G401 (cell line): ENCODE measurements at places on chromosomes 7 and 10.

DNA sequence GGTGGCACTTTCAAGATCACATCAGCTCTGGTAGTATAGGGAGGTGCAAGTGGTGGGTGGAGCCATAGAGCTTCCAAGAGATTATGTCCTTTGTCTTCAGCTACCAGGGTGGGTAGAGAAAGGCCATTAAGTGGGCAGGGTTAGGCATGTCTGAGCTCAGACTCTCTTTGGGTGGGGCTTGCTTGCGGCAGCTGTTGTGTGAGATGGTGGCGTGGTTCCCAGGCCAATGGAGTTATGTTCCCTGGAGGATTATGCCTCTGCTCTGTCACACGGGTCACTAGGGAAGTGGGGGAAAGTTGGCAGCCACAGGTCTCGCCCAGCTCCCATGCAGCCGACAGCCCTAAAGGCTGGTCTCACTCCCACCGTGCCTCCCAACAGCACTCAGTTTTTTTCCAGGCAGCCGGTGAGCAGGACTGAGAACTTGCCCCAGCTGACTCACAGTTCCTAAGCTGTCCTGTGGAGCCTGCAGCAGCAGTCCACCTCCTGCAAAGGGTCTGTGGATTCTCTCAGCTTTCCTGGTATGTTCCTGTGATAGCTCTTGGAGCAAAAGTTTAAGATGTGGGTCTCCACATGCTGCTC is 459.0 kb downstream of the SH2D4B start:
- DNase-seq, result no peak

- DNase-seq, result no peak
These were observed 14.6 kb downstream of the PALS2 start for GRCh38 chr7:24587853-24588252.

DNA sequence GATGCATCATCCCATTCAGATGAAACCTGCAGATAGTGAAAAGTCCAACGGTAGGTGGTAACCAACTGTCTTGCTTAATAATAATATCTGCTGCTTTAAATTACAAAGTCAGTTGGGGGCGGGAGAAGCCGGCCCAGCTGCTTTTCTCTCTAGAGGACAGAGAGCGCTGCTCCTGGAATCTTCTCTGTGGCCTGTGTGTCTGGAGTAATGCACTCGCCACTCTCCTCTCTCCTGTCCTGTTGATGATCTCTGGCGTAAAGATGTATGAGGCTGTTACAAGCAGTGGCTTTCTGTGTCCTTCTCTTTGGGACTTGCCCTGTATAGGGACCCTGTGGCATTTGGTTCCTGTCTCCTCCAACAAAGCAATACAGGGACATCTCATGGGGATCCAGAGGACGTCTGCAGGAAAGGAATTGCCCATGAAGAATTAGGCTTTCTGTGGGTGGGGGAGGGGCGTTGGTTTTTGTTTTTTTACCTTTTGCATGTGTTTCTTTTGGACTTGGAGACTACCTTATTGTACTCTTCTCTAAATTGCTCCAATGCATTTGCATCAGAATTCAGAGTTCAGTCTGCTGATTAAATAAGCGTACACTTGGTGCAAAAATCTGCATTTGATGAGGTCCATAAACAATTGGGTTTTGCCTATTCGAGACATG is 231.6 kb downstream of the CELF2 start:
- no peak for DNase-seq

GRCh38 chr10:124175701-124176348 is 82.4 kb upstream of the CHST15 start:
- DNase-seq, result no peak

- no peak for DNase-seq
These were observed 11.4 kb downstream of the SCIN start for GRCh38 chr7:12581897-12582296.

GRCh38 chr7:3244241-3244814 is 56.7 kb upstream of the SDK1 start:
- DNase-seq, result no peak
